Effector CD4-positive, alpha-beta T cell (primary cell): ENCODE measurements at places on chromosomes 2 and 18.

- no peak for DNase-seq
Measured at GRCh38 chr2:135586148-135586547, 54.9 kb downstream of the R3HDM1 start.

GRCh38 chr2:180366481-180366880, 359.4 kb upstream of the CWC22 start:
- no peak for DNase-seq

- DNase-seq = no peak
Measured at GRCh38 chr2:143083636-143084035, 45.6 kb upstream of the ARHGAP15 start.

GRCh38 chr18:41613003-41613609, 341.9 kb upstream of the PIK3C3 start:
- no peak for DNase-seq

- no peak for DNase-seq
Measured at GRCh38 chr2:73156539-73157124, 43.9 kb upstream of the RAB11FIP5 start.

DNA sequence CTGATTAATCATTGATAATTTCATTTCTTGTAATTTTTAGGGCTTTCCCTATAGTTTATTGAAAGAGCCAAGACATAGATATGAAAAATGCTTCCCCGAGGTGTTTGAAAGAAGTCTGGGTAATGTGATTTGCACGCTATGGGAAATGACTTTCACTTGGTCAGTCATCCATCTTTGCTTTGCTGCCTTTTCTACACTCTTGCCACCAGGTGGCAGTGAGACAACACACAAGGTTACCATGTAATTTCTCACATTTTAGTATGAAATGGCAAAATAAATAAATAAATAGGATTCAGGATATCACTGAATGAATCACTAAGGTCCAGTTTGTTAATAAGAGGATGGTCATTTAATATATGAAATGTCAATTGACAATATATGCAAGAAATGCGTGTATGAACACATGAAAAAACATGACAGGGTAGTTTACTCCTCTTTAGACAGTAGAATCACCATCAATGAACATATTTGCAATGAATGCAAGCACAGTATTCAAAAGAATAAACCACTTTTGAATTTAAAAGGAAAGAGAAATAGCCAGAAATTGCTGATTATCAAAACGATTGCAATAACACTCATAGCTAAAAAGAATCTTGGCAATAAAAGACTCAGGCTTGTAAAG, 52.2 kb upstream of the KCNH7 start:
- DNase-seq = no peak

GRCh38 chr18:3839581-3839981, 389.6 kb downstream of the TGIF1 start:
- DNase-seq = no peak

GRCh38 chr2:96260387-96261260, 5.2 kb downstream of the TMEM127 start:
- no peak for DNase-seq

GRCh38 chr2:73268830-73269685, 15.2 kb downstream of the FBXO41 start:
- DNase-seq = peak; percentile 49

DNA sequence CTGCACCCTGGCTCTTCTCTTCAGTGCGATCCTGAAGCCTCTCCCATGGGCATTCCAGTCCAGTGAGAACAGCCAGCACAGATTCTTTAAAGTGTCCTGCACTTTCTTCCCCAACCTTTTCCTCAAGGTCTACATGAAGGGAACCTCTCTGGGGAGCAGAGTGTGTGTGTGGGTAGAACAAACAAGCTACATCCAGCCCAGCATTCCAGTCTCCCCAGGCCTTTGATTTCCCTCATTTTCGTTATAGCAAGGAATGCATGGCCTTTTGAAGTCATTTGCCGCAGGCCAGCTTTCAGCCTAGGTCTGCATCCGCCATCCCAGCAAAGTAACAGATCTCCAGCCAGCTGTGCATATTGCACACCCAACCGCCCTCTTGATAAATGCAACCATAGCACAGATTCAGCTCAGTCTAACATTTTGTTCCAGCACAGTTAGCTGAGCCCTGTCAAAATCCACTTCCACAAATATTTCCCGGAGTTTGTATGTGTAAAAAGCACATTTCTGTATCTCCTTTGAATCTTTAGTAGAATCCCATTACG, 44.6 kb downstream of the CD8B2 start:
- DNase-seq = no peak

GRCh38 chr2:217834057-217834620, 168.7 kb downstream of the TNS1 start:
- no peak for DNase-seq

GRCh38 chr18:50507120-50507590, 52.7 kb upstream of the MAPK4 start:
- DNase-seq = no peak

DNA sequence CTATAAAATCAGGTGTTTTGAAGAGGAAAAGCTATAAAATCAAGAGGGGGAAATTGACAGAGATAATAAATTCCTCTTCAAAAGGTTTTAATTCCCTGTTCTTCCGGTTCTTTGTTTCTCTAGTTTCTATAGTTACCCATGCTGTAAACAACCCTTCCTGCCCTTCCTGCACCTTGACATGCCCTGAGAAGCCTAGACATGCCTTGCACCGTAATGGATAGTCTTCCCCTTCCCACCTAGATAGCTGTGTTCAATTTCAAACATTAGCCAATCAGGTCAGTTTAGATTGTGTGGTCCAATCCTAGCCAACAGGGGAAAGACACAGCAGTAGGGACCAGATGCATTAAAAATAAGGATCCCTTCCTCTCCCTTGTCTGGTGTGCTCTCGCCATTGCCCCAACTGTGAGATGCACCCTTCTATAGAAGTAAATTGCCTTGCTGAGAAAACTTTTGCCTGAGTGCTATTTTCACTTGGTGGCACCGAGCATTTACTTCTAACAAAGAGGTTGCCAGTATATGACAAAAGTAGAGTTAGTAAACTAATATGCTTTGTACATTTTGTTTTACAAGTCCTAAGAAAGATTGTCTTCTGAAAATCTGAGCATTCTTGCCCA, 27.1 kb downstream of the SULT1C4 start:
- DNase-seq = no peak

DNA sequence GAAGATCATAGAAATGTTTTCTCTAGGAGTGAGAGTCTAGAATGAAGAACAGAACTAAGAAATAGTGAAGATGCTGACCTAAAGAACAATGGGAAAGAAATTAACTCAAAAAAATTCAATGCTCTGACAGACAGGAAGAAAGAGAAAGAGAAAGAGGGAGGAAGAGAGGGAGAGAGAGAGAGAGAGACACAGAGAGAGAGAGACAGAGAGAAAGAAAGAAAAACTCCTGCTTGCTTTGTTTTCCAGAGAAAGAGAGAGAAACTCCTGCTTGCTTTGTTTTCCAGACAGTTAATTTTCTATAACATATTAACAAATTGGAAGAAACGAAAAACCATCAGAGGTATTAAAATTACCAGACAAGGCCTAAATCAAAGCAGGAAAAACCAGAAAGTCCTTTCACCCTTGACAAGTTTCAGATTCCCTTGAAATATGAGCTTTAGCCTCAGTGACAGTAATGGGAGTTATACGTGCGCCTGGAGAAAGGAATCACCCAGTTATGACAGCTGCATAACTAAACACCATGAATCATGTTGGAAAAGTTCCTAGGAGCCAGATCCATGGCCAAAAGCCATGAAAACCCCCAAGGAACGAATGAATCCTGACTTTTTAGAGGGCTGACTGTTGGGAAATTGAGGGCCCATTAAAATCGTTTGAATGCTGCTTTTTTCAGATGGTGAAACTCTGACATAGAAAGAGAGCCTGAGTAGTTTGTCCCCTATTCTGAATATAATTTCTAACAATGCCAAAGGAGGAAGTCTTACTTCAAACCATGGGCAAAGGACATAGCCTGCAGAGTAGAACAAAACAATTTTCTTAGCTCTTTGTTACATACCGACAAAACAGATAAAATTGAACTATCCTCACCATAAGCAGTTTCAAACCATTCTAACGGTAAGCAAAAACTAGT, 228.6 kb upstream of the CHST9 start:
- DNase-seq = no peak

GRCh38 chr2:221314786-221315185, 257.3 kb downstream of the EPHA4 start:
- no peak for DNase-seq

DNA sequence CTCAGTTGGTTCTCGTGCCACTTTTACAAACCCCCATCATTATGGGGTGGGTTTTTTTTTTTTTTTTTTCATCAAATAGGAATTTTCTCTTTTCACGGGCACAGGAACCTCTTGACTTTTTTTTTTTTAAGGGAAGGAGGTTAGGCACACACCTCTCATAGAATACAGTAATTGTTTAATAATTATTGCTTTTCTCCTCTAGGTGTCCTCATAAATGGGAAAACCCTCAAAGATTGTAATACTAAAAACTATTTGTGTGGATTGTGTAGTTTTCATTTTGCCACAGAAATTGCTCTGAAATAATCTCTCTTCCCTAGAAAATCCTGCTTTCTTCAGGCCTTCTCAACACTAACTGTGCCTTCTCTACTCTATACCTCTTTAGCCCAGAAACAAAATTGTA, 147.3 kb downstream of the GREB1L start:
- DNase-seq = no peak

GRCh38 chr2:172279813-172280212, 147.6 kb upstream of the ITGA6 start:
- DNase-seq = no peak

GRCh38 chr18:76314496-76314895, 180.5 kb downstream of the ZNF516 start:
- no peak for DNase-seq

DNA sequence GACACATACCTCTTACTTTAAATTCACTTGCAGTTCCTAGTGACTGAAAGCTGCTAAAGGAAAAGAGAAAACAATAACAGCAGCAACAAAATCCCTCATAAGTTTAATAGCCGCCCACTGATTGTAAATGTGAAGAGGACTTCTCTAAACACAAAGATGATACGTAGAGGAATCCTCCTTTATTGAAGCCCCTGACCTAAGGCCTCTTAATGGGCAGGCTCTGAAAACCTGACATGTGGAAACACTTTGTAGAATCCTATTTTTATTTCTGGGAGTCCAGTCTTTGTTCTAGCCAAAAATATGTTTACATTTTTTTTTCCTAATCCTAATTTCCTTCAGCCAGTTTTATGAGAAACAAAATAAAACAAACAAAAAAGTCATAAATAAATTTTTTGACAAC, 1277.7 kb upstream of the CELF4 start:
- DNase-seq = no peak

DNA sequence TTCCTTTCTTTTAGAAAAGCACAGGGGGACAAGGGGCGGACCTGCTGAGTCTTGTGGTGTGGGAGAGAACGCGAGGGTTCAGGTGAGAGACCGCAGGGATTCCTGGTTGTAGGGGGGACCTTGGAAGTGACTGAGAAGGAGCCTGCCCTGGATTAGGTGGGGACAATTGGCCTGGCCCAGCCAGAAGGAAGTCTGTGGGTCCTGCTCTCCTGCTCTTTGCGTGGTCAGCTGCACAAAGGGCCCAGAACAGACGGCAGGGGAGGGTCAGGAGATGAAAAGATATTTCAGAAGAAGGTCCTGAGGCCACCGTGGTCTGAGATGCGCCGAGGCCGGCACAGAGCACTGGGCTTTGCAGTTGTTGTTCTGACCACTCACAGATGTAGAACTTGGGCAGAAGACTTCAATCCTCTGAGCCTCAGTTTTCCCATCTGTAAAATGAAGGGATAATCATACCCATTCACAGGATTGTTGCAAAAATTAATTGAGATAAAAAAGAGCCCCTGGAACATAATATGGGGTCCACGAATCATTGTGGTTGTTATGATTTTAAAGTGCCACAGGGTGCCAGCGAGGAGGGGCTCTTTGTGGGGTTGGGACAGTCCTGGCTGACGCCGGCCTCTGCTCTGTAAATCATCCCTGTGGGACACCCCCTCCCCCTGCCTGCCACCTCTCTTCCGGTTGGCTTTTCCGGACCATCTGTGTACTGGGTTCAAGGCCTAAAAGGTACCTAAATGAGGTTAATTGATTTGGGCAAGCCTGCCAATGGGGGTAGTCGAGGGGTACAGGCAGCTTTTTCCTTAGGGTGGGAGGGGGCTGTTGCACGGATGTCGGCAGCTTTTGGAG, 1.8 kb downstream of the LPIN1 start:
- no peak for DNase-seq

DNA sequence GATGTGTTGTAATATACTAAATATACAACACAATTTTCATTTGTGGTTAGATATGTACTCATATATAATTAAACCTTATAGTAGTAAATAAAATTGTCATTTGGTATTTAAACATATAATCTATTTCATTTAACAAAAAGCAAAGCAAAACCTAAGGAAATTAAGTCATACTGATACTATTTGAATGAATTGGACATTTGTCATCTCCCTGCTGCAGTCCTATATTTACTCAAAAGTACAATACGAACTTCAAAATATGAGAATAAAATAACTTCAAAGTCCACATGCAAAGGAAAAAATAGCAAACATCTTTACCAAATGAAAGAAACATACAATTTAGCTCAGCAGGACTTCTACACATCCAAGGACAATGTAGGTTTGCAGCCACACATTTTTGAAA, 11.8 kb upstream of the HAT1 start:
- DNase-seq = no peak

GRCh38 chr2:176111309-176111663, 4.2 kb downstream of the HOXD11 start:
- no peak for DNase-seq

DNA sequence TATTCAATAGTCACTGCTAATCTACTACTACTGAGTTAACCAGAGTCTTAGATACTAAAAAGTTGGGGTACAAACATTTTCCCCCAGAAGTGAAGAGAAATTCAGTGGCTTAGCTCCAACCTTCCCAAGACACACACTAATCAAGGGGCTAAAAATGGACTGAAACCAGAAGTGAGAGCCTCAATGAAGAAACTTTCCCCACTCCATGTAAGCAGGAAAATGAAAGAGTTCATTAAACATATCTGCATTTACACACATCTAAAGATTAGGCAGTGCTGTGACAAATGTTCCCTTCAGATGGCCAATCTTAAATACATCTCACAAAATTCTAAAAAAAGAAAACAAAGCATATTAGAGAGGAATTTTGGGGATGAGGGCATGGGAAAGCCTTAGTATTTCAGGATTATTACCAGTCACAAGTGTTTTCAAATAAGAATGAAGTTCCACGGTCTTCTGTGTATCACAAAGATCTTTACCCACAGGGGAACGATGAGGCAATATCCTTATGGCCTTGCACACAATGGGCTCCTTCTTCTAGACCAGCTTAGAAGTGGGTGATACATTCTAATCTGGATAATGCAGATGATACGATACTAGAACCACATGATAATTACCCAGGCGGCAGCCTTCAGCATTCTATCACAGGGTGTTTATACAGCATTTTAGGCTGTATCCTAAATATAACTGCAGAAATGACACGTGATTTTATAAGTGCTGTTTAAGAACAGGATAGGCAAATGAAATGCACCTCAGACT, 17.1 kb downstream of the ANKRD44 start:
- peak; percentile 20 for DNase-seq

DNA sequence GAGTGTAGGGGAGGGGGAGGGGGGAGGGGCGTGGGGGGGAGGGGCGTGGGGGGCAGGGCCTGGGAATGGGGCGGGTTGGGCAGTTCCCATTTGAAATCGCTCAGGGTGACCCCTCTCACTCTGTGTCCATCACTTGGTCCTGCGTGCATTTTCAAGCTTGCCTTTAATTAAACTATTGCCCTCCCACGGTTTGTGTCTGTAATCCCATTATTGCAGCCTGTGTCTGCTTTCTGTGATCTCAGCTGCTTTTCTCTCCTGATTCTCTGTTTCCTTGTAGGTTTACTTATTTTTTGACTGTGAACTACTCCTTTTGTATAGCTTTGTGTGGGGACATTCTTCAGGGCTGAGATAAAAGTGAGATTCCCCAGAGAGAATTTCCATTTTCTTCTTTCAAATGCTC, 1.3 kb downstream of the DCDC2C start:
- DNase-seq = no peak

- no peak for DNase-seq
Measured at GRCh38 chr2:149018981-149019380, 19.5 kb upstream of the LYPD6B start.
